ENCODE measurements at places on chromosomes 5 and 9.
A peak's percentile ranks its signal among the peaks of the same experiment; 100 is the strongest.

DNA sequence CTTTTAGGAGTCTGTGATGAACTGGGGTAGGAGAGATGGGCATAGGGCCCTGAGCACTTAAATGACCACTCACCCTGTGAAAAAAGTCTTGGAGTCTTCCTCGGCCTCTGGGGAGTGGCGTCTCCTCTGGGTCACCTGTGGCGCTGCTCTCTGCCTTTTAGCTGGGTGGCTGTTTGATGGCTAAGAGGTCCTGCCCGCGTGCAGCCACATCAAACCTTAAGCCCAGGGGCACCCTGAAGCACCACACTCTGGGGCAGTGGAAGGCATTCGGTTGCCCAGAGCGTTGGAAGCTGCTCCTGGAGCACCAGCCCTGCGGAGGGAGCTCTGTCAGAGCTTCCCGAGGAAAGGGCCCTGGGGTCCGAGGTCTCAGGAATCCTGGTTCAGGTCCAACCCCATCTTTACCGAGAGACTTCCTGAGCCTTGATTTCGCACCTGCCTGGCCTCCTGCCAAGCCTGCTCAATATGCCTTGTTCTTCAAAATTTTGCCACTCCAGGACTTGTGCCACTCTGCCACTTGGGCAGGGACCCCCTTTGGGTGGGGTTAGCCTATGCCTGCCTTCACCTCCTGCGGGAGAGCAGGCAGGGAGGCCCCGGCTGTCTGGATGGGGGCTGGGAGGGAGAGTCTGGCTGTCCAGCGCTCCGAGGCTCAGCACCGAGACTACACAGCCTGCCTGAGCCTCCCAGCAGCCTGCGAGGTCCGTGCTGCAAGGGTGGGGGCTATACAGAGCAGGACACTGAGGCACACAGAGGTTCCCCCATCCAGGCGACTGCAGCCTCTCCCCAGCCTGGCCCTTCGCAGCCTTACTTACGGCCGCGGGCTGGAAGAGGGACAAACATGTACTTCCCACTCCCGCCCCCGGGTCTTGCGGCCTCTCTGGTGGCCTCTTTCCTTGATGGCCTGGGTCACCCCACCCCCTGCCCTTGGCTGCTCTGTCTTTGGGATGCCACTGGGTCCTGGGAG lies 63.4 kb upstream of the RNU6ATAC start:
- no peak overlapping the region for H3K27ac ChIP-seq
- H3K36me3 ChIP-seq, result no peaks in the 10 kb centered on the region
- DNase-seq, result no peak
- H3K27me3 ChIP-seq, result peaks cover 6% of the 10 kb centered on the region

DNA sequence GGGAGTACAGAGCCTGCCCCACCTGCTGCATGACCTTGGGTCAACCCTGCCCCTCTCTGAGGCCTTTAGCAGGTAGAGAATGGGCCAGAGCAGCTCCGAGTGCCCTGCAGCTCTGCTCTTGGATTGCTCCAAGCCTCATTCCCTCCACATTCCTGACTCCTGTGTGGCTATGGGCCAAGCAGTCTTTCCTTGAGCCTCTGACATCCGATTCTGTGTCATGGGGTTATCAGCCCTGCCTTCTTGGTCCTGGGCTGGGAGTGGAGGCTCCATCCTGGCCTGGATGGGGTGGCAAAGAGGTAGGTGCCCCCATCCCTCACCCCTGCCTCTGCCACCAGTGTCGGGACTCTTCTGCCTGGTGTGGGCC lies 13.7 kb downstream of the FPGS start:
- H3K27me3 ChIP-seq, result peaks cover 4% of the 10 kb centered on the region
- peaks cover 6% of the 10 kb centered on the region for H3K4me1 ChIP-seq
- no peak for DNase-seq
- no peak overlapping the region for H3K27ac ChIP-seq
- H3K36me3 ChIP-seq, result no peaks in the 10 kb centered on the region

DNA sequence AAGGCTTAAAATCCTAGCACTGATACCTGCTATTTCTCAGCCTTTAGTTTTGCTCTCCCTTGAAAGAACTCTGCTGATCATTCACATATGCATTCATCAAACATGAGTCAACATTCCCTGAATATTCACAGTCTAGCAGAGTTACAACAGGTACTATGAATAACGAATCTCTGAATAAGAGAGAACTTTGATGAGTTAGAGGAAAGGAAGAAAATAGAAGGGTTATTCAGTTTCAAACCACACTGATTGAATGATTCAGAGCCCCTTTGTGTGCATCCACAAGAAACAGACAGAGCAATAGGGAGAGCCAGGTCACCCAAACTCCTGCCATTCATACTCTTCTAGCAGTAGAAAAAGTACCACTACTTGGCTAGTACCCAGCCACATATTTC lies 36.0 kb downstream of the FOXD1 start:
- H3K4me1 ChIP-seq, result peaks cover 4% of the 10 kb centered on the region
- no peak for DNase-seq
- no peak overlapping the region for H3K27ac ChIP-seq
- H3K36me3 ChIP-seq, result peaks cover 9% of the 10 kb centered on the region

DNA sequence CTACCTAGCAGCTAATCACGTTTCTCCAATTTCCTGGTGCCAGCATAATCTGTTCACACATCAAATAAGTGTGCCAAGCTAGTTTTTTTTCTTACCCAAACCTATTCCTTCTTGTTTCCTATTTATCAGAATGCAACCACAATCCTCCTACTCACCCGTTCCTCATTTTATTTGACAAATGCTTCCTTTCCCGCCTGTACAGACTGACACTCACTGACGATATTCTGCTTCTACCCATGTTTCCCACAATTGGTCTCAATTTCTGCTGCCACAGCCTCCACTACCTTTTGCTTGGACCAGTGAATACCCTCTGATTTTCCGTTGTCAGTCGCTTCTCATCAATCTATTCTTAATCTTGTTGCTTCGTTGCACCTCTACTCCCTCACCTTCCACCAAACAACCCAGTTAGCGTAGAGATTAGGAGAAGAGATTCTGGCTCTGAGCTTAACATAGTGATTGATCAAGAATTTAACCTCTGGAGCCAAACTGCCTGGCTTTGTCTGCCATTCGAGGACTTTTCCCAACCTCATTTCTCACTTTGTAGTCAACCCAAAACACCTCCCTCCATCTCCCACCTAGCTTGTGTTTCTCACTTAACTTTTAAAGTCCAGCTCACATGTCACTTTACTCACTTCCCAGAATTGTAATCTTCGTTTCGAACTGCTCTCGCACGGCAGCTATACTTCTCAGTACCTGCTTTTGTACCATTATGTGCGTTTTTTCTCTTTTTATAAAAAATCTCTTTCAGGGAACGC lies 729 bp upstream of the TMEM38B start:
- no peaks in the 10 kb centered on the region for H3K36me3 ChIP-seq
- no peak overlapping the region for H3K27ac ChIP-seq
- H3K4me1 ChIP-seq, result peaks cover 4% of the 10 kb centered on the region
- DNase-seq, result no peak

- no peaks in the 10 kb centered on the region for H3K36me3 ChIP-seq
These were observed 6.3 kb downstream of the PDE6A start for GRCh38 chr5:149938279-149938678.

- peaks cover 14% of the 10 kb centered on the region for H3K27me3 ChIP-seq
- H3K4me3 ChIP-seq, result peak overlapping the region; percentile 12
- no peaks in the 10 kb centered on the region for H3K36me3 ChIP-seq
- H3K27ac ChIP-seq, result peak overlapping the region; percentile 53
- peaks cover 39% of the 10 kb centered on the region for H3K4me1 ChIP-seq
- DNase-seq, result no peak
These were observed 3.7 kb downstream of the PHF24 start for GRCh38 chr9:34961574-34962490.

DNA sequence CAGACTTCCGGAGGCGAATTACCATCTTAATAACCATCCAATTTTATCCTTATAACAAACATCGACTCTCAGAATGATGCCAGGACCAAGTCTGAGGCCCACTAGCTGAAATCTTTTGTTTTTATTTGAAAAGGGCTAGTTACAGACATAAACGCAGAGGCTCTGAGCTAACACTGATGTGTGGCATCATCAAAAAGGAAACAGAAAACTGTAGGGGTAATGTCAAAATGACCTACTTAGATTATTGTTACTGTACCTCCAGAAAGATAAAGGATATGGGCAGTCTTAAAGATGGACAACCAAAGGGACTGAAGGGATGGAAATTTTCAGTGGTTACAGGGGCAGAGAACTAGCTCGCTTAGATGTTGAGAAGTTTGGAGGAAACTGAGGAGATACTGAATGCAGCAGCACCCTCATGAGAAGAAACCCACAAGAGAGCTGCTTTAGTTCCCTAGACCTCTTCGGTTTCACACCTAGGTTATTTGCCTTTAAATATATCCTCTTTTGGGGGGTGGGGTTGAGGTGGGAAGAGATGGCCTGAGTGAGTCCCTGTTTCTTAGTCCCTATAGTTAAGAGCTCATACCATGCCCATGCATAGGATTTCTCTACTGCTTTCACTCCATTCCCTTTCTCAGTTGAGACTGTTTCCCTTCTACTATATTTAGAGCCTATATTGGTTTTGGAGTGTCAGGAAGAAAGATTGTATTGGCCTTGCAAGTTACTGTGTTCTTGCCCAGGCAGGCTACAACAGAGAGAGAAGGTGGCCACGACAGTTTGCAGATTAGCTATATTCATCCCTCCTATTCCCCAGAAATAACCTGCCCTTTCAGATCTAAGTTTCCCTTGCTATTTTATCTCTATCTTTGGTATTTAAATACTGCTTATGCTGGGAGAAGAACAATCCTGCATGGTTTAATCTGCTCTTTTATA lies 320.4 kb upstream of the EFNA5 start:
- no peaks in the 10 kb centered on the region for H3K36me3 ChIP-seq
- no peak overlapping the region for H3K4me3 ChIP-seq
- no peaks in the 10 kb centered on the region for H3K4me1 ChIP-seq
- no peak for DNase-seq
- H3K27me3 ChIP-seq, result no peaks in the 10 kb centered on the region

GRCh38 chr5:134519989-134520388 lies 5.5 kb upstream of the JADE2 start:
- no peak for DNase-seq
- no peak overlapping the region for H3K4me3 ChIP-seq
- no peaks in the 10 kb centered on the region for H3K36me3 ChIP-seq
- H3K27me3 ChIP-seq, result peaks cover 6% of the 10 kb centered on the region
- H3K27ac ChIP-seq, result no peak overlapping the region

- peak; percentile 18 for DNase-seq
- peaks cover 24% of the 10 kb centered on the region for H3K4me1 ChIP-seq
- peaks cover 2% of the 10 kb centered on the region for H3K27me3 ChIP-seq
- H3K27ac ChIP-seq, result no peak overlapping the region
These were observed 268.3 kb upstream of the WWC1 start for GRCh38 chr5:168023191-168023590.

GRCh38 chr9:129822898-129823541 lies 916 bp downstream of the TOR1A start:
- no peaks in the 10 kb centered on the region for H3K27me3 ChIP-seq
- DNase-seq, result no peak
- peak overlapping the region; percentile 76 for H3K27ac ChIP-seq

- peaks cover 2% of the 10 kb centered on the region for H3K27me3 ChIP-seq
- no peak overlapping the region for H3K4me3 ChIP-seq
- H3K36me3 ChIP-seq, result no peaks in the 10 kb centered on the region
- no peak overlapping the region for H3K27ac ChIP-seq
These were observed 11.9 kb upstream of the BTF3 start for GRCh38 chr5:73486119-73486899.

DNA sequence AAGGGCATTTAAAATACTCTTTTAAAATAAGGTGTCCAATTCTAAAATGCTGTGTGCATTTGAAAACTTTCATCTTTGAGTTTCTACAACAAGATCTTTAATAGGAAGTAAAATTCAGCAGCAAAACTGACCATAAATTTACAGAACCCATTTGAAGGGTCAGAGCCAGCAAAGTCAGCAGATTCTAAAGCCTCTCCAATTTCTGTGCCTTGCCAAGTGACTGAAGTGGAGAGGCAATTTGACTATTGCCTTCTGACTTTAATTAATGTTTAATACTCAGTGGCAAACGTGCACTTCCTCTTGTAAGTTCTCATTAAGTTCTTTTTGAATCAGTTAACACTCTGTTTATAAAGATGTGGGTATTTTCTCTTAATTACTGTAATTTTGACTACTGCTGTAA lies 155.2 kb downstream of the BAAT start:
- H3K4me3 ChIP-seq, result no peak overlapping the region
- peaks cover 7% of the 10 kb centered on the region for H3K4me1 ChIP-seq
- no peaks in the 10 kb centered on the region for H3K36me3 ChIP-seq

DNA sequence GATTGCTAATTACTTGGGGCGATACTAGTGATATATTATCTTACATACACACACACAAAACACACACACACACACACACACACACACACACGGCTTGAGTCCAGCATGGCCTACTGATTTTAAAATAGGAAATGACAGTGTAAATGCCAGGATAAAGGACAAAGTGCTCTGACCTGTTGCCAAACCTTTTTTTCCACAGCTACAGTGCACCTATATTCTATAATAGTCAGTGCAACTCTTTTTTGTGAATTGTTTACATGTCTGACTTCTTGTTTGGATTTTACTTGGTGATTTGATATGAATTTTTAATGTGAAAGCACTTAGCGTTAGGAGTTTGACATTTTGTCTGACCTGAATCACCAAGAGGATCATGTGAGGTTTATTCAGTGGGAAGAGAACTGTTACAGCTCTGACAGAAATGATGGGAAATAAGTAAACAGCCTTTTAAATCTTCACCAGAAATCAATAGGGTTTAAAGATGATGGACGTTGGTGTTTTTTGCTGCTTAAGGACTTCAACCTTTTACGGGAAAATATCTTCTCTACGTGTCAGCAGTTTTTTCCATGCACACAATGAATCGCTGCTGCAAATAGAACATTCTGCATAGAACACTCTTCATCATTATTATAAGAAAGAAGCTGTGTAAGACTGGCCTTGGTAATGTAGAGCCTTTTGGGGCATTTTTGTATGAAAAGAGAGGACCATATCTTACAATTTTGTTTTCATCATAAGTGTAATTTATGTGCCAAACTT lies 218.5 kb downstream of the RANBP17 start:
- H3K36me3 ChIP-seq, result peaks cover 11% of the 10 kb centered on the region
- H3K27ac ChIP-seq, result peak overlapping the region; percentile 40
- H3K27me3 ChIP-seq, result no peaks in the 10 kb centered on the region
- DNase-seq, result no peak

GRCh38 chr5:128881502-128882018 lies 83.7 kb upstream of the SLC27A6 start:
- H3K27me3 ChIP-seq, result no peaks in the 10 kb centered on the region
- H3K4me1 ChIP-seq, result no peaks in the 10 kb centered on the region
- H3K36me3 ChIP-seq, result no peaks in the 10 kb centered on the region
- H3K4me3 ChIP-seq, result no peak overlapping the region

GRCh38 chr9:87201351-87201751 lies 254.0 kb upstream of the GAS1 start:
- DNase-seq, result no peak
- H3K4me3 ChIP-seq, result no peak overlapping the region
- H3K36me3 ChIP-seq, result peaks cover 8% of the 10 kb centered on the region
- H3K27ac ChIP-seq, result no peak overlapping the region

All from glutamatergic neuron (in vitro differentiated cells).